ENCODE measurements at places on chromosomes 12 and 14.
A peak's percentile ranks its signal among the peaks of the same experiment; 100 is the strongest.

DNA sequence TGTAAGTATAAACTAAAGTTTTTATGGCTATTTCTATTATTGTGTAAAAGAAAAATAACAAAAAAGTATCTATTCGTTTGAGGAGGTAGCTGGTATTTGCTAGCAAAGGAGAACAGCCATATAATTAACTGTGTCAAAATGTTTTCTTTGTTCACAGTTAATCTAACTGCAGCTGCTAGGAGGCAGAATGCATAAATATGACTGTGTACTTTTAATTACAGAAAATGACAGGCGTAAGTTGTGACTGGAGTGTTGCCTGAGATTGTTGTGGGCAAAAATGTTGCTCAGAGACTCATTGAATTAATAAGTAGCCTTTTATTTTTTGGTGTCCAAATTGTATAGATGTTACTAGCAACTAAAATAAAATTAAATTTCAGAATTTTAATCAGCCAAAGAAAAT is 33.5 kb downstream of the PTPRO start:
- no peak for DNase-seq

GRCh38 chr12:120119271-120119973 is 2.9 kb upstream of the RAB35 start:
- no peak for DNase-seq

DNA sequence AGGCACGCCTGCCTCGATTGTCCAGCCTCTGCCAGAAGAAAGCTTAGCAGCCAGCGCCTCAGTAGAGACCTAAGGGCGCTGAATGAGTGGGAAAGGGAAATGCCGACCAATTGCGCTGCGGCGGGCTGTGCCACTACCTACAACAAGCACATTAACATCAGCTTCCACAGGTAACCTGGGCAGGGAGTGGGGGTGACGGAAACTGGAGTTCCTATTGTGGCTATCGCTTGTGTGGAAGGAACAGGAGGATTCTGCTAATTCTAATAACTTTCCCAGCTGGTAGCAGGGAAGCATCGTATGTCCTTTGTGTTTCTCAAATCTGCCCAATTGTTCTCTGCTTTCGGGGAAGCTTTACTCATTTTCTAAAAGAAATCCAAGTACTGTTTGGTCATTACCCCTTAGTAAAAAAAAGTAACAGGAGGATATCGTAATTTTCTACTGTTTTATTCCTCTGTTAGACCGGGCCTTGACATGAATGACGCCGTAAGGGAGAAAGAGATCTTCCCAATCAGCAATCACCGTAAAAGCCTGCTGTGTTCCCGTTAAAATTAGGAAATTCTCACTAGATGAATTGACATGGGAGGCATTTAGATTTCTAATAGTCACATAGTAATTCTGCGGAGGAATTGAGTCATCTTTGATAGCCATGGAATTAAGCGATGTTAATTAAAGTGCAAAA is 449 bp downstream of the THAP2 start:
- DNase-seq, result no peak

GRCh38 chr12:15886372-15887042 is 4.3 kb downstream of the STRAP start:
- no peak for DNase-seq

DNA sequence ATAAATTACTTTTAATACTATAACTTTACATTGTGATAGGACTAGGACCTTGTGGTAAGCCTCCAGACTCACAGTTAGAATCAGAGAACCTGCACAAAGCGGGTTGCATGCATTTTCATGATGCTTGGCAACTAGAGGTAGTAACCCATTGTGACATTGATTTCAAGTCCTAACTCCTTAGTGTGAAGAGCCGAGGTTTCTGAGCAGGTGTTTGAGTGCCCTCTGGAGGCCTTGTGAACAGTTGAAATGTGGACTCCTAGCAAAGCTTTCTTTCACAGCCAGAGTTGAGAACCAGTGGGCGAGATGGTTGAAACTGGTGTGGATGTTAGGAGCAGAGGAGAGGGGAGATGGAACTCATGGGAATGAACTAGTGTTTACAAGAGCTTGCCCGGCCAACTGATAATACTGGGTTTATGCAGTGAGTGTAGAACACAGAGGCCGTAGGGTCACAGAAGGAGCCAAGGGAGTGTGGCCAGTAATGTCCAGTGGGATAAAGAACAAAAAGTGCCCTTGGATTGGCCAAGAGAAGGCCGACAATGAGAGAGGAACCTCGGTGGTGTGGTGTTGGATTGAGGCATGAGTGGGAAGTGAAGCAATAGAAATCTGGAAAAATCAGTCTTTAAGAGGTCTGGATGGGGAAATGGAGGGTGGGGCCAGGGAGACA is 10.9 kb downstream of the ZNF664 start:
- peak; percentile 40 for DNase-seq

DNA sequence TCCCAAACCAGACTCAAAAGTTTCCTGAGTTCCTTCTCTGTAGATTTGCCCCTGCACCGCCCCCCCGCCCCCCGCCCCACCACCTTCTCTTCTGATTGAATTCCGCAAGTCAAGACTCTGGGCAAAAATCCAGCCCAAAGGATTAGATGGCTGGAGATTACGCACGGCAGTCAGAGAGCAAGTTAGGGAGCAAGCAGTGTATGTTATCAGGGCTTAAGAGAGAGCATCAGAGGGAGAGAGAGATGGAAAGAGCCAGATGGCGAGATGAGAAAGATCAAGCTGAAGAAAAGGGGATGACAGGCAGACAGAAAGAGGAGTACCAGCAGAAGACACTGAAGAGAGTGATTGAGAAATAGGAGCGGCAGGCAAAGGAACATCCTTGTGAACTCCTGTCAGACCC is 13.9 kb upstream of the ANKRD33 start:
- no peak for DNase-seq

DNA sequence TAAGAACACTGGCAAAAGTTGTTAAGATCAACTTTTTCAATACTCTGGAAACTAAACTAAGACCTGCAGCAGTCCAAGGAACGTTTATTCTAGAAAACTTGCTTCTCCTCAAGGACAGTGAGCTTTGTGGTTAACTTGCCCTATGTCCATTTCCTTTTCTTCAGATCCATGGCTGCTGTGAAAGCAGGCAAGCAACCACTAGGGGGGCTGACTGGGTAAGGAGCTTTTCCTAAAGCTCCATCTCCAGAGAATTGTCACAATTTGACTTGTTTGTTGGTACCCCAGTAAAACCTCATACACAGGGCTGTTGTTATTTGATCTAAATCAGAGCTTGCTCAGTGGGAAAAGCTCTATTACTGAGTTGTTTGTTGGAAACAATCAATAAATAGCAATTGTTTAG is 10.1 kb upstream of the RPL10L start:
- no peak for DNase-seq

DNA sequence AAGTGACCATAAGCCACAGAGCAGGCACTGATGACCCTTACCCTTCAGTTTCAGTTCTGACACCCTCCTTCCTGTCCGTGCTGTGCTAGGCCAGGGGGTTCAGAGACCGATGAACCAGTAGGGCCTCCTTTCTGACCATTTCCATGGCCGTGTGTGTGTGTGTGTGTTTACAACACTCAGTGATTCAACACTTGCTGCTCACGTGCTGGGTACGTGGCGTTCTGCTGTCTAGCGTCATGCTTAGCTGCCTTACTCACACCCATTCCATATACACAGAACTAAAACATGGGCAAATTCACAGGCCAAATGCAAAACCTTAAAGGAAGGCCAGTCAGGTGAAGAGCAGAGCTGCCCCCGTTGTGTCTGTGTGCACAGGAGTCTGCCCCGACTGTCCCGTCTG is 67.5 kb downstream of the DNAH10 start:
- DNase-seq, result no peak

- DNase-seq, result no peak
Measured at GRCh38 chr14:68809524-68809923, 16.7 kb upstream of the ZFP36L1 start.

DNA sequence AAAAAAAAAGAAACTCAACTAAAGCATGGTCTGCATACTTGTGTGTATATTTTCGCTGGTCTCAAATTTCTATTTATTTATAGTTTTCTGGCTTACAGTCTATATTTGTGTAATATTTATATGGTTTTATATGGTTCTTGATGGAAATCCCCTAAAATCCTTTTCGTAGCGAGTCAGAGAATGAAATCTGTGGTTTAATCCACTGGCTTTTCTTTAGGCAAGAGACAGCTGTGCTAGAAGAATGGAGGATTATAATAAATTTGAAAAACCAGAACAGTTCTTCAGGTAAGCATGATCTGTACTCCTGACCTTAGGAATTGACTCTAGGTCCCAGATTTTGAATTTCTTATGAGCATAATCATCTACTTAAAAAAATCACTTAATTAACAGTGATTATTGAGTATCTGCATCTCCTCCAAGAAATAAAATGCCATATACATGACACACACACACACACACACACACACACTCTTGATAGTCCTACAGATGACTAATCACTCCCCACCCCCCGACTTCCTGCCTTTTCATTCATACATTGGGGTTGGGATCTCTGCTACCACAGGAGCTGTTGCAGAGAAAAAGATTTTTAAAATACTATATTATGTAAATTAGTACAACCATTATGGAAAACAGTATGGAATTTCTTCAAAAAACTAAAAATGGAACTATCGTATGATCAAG is 113.4 kb downstream of the CRADD start:
- no peak for DNase-seq

DNA sequence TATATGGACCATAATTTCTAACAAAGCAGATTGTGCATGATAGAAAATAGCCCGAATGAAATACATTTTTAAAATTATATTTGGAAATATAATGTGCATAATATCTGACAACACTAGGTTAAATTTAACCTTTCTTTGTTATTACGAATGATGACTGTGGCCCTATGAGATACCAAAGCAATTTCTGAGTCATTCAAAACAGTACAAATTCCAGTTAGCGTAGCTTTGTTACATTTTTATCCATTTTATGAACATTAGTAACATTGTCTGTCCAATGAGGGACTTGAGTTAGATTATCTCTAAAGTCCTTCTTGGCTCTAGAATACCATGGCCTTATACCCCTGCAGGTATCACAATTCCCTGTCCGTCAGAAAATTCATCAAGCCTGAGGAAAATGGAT is 39.0 kb upstream of the REP15 start:
- DNase-seq, result no peak

GRCh38 chr12:66065641-66066136 is 64.9 kb downstream of the LLPH start:
- DNase-seq, result no peak

DNA sequence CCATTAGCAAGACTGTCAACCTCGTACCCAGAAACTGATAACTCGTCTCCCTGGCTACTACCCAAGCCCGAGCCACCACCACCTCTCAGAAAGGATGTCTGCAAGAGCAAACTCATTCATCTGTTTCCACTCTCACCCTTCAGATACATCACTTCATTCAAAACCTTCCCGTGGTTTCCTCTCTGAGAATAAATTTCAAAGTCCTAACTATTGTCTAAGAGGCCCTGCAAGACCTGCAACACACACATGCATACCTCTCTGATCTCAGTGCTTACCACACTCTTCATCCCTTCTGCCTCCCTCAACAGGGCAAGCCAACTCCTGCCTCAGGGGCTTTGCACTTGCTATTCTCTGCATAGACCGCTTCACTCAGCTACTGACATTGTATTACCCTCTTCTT is 40.6 kb downstream of the PPP1R13B start:
- no peak for DNase-seq

GRCh38 chr12:108180255-108181094 is 51.4 kb downstream of the WSCD2 start:
- DNase-seq, result no peak

GRCh38 chr12:100128512-100128908 is 14.2 kb downstream of the BLTP3B start:
- DNase-seq, result peak; percentile 29

GRCh38 chr12:99746538-99746937 is 99.0 kb downstream of the GARIN6 start:
- no peak for DNase-seq

DNA sequence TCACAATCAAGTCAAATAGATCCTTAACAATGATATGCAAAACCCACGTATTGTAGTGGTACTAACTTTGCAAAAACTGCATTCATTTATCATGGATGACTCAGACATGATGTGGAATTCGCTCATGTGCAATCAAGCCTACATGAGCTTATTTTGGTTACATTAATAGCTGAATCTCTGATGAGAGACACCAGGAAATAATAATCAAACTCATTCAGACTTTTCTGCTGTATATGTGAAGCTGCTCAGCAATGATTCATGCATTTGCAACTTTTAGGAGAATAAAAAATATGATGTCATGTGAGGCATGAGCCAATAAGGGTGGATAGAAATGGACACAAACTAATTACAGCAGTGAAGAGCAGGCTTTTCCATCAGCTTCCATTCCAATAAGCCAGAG is 1075.8 kb upstream of the TMEM132C start:
- no peak for DNase-seq

DNA sequence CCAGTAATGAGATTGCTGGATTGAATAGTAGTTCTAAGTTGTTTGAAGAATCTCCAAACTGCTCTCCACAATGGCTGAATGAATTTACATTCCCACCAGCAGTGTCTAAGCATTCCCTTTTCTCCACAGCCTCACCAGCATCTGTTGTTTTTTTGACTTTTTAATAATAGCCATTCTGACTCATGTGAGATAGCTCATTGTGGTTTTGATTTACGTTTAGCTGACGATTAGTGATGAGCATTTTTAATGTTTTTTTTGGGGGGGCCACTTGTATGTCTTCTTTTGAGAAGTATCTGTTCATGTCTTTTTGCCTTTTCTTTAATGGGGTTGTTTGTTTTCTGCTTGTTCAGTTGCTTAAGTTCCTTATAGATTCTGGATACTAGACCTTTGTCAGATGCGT is 8.1 kb upstream of the SLC15A5 start:
- no peak for DNase-seq

GRCh38 chr14:104528496-104528895 is 51.1 kb upstream of the C14orf180 start:
- DNase-seq, result no peak

GRCh38 chr12:5416571-5416970 is 15.3 kb upstream of the NTF3 start:
- DNase-seq, result no peak

- no peak for DNase-seq
Measured at GRCh38 chr14:60430276-60430675, 55.6 kb downstream of the C14orf39 start.

GRCh38 chr14:64289571-64289970 is 4.6 kb downstream of the ESR2 start:
- no peak for DNase-seq

GRCh38 chr14:80446356-80446755 is 235.1 kb upstream of the DIO2 start:
- DNase-seq, result no peak

- no peak for DNase-seq
Measured at GRCh38 chr14:105432657-105433056, 13.0 kb downstream of the MTA1 start.

DNA sequence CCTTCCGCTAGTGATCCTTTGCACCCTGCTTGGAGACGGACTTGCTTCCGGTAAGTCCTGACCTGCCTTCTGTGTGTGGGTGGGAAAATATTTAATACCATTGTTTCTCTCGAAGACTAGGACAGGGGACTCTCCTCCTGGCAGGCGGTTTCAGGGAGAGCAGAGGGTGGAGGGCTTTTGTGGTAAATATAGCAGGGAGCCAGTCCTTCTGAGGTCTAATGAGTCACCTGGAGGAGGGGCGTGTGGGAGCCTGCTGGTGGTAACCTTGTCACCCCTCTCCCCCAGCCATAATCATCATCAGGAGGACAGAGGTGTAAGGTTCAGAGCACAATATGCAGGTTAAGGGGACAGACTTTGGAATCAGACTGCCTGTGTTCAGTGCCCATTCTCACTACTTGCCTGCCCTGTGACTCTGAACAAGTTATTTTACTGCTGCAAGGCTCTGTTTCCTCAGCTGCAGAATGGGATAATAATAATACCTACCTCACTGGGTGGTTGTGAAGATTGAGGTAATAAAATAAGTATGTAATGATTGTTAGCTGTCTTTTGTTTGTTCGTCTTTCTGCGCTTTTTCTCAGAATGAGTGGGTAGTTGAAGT is 47.4 kb downstream of the SUSD6 start:
- DNase-seq, result no peak

Data from transverse colon (tissue), 4 donors.